ENCODE measurements at places on chromosomes 1 and 21.

DNA sequence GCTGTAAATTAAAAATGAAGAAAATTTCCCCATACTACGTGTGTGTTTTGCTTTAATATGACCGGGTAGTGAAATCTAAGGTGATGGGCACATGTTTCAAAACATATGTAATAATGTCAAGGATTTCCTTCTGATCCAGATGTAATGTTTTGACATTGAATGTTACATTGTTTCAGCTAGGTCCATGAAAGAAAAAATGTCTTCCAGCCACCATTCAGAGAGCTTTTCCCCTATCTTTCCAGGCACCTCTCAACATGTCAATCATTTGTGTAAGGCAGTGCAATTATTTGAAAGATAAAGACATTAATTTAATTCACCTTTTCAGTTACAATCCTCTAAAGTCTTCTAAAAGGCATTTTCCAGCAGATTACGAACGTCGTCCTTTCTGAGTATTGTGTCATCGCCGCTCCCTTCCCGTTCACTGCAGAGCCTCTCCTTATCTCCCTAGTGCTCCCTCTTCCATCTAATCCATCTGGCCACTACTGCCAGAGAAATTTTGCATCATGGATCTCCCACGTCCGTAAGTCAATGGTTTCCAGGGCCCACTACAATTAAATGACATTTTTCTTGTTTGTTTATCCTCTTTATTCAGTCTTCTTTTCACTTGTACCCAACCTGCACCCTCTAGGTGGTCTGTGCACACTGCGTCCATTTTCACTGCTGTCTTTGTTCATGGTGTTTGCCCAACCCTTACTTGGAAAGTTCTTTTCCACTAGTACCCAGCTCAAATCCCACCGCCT is 1.3 kb upstream of the VAMP3 start:
- no peak for DNase-seq

DNA sequence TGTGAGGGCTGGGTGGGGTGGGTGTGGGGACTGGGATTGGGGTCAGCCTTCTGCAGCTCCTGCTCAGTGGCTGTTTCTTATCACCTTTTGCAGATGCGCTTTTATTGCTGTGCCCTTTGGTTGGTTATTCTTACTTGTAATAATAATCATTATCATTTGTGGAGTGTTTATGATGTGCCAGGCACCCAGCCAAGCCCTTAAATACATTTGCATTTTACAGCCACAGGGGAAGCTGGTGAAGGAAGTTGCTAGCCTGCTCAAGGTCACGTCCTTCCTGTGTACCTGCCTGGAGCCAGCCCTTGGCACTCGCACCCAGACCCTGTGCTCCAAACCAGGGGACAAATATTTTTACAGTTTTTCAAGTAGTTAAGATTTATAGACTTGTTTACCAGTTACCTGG is 144.0 kb downstream of the PGBD5 start:
- DNase-seq, result no peak

DNA sequence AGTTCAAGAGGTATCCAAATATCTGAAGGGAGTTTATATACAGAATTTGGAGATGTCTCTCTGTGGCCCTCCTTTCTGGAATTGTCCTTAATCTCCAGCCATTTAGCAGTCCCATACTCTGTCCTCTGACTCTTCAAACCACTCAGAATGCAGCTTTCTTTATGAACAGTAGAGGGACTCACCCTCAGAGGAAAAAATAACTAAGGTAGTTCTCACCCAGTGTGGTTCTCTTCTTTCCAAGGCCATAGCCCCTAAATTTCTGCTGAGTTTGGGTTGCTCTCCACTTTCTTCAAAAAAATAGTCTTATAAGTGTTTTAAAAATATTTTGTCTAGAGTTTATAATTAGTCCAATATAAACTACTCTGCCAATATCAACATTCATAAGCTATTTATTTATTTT is 369.7 kb downstream of the MATN1 start:
- DNase-seq, result no peak

DNA sequence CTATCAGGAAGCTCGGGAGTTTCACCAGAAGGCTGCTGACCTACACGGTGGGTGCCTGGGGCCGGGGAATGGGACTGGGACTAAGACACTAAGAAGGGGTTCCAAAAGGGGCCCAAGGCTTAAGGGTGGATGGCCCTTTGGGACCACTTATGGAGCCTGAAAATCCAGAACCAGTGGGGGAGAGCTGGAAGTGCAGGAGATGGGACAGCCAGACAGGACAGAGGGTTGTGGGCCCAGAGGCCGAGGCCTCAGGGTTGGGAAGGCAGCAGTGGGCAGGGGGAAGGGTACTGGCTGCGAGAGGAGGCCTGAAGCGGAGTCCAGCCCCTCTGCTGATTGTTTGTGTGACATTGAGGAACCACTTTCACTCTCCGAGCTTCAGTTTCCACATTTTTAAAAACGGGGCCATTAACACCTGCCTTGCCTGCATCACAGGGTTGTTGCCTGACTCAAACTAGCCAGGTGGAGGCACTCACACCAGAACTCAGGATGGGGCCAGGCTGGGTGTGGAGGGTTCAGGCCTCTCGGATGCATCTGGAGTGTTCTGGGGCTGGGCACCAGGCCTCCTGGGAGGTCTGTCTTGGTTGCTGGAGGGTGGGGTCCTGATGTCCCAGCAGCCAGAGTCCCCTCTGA is 3.0 kb downstream of the TTC24 start:
- DNase-seq, result no peak

DNA sequence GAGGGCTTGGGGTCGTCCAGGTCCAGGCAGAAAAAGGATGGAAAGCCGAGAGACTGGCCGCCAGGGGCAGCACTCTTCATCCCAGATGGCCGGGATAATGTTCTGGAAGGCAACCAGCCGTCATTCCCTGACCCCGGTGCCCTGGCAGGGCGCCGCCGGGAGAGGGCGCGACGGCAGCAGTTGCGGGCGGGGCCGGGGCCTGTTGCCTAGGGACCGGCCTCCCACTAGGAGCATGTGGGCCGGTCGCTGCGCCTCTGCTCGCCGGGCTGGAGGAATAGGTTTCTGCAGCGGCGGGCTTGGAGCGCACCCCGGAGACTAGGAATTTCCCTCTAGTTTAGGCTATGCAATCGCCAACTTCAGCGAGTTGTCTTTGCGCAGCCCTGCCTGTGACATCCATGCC is 11.0 kb downstream of the DMRTB1 start:
- DNase-seq, result no peak

GRCh38 chr1:11729155-11729497 is 6.8 kb upstream of the AGTRAP start:
- no peak for DNase-seq

DNA sequence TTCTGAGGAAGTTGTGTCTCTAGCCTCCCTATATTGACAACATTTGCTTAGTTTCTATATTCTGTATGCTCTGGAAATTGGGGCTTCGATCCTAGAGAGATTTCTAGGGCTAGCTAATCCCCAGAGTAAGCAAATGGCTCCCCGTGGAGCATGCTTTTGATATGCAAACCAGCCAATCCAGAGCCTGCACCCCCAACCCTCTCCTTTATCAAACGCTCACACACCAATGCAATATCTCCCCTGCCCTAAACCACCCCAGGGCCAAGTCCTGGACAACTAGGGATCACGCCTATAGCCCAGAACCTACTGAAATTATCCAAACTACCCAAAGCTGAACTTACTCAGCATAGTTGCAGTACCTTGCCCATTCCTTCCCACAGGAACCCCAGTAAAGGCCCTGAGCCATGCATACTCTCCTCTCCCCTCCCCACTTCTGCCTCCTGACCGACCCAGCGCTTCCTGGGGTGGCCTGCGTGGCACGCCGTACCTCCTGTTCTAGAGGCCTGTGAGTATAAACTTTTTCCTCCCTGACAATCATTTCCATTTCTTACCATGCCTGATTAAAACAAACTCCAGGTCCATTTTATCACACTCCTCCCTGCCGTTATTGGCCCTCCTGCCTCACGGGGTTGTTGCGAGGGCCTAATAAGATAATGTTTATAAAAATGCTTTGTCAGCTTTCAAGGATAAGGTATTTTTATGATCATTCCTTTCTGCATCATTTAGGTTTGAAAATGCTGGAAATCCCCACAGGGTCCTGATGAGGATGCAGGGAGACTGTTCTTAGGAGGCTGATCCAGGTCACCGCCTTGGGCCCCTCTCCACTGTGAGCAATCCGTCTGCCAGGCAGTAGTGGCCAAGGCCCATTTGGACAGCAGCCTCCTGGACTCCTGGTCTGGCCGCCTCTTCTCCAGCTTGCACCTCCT is 102.7 kb downstream of the TENT5C start:
- no peak for DNase-seq

- DNase-seq, result no peak
These were observed 346.2 kb upstream of the ZRANB2 start for GRCh38 chr1:71427066-71427465.

GRCh38 chr1:12173631-12174121 is 6.9 kb downstream of the TNFRSF1B start:
- DNase-seq, result no peak

- no peak for DNase-seq
These were observed 15.9 kb upstream of the FASLG start for GRCh38 chr1:172642970-172643369.

DNA sequence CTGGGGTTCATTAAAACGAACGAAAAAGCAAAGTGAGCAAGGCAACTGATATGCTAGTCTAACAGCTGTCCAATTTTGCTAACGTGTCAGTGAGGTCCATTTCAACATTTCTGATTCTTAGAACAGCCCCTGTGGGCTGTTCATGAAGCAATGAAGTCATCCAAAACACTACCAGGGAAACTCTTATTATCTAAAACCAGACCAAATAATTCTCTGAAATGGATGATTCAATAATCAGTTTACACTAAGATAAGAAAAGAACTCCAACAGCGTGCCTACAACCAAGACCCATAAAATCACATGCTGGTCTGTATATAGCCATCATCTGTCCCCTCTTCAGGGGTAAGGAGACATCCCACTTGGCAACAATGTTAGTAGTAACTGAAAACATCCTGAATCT is 122.7 kb downstream of the TGFBR3 start:
- no peak for DNase-seq

DNA sequence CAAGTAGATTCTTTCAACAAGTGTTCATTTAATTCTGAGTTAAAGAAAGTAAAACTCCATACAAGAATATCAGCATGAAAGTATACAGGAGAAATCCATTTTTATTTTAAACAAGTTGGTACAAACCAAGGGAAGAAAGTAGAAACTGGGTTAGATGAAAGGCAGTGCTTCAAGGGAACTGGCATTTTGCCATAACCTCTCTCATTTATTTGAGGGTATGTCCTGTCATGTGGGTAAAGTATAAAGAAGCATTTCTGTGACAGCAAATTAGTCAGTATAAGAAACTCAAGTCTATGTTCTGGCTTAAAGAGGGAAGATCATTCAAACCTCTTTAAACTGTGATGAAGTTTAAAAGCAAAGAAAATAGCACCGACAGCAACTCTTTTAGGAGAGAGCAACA is 32.0 kb downstream of the OLFM3 start:
- DNase-seq, result no peak

DNA sequence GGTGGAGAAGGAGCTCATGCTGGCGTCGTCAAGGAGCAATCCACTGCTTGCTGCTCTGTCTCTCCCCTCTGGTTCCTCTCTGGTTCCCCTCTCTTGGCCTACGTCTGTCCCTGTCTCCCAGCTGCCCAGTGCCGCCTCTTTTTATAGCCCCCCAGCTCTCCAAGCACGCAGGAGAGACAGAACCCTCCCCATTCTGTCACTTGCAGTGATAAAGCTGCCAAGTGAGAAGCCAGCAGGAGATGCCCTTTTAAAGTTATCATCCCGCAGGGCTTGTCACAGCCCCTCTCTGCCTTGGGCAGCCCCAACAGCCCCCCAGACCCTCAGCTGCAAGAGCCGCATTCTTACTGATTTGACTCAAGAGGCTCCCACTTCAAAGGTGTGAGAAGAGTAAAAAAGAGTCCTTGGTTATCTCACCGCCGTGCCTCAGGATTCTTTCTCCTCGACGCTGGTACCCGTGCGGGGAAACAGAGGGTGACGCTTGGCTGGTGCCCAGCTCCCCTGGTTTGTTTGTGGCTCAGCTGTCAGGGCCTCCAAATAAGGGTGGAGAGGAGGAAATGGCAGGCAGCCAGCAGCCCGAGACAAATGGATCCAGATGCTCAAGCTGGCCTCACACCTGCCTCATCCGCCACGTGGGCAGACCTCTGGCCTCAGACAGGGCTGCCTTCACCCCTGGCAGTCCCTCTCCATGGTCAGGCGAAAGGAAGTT is at the start of gene NPPA:
Gene NPPA (minus strand): TSS at position 117 of the 706 bp plus-strand sequence. CDS start 99 bp downstream, at position 18.
- peak; percentile 71 for DNase-seq

- DNase-seq, result no peak
These were observed 1028.3 kb upstream of the B3GALT2 start for GRCh38 chr1:194214735-194215134.

GRCh38 chr1:183180218-183180617 is 5.8 kb upstream of the LAMC2 start:
- no peak for DNase-seq

DNA sequence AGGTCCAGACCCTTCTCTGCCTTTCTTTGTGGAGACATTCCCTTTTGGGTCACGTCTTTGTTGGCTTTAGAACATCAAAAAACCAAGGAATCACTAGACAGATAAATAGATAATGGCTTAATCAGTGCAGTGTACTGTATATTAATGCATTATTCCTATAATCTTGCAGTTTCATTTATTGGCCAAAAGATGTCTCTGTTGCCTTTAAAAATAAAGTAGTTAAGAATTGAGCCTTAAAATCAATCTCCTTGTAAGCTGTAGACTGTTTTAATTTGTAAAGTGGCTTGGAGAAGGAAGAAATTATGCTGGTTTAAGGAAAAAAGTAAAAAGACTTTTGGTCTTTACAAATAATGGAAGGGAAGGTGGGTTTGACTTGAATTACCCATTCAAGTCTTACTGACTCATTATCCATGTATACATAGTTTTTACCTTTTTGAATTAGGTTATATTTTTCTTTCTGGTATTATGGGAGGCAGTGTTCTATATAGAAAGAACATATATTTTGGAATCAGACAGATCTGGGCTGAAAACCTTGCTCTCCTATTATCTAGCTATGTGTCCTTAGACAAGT is 84.6 kb downstream of the VPS13D start:
- no peak for DNase-seq

DNA sequence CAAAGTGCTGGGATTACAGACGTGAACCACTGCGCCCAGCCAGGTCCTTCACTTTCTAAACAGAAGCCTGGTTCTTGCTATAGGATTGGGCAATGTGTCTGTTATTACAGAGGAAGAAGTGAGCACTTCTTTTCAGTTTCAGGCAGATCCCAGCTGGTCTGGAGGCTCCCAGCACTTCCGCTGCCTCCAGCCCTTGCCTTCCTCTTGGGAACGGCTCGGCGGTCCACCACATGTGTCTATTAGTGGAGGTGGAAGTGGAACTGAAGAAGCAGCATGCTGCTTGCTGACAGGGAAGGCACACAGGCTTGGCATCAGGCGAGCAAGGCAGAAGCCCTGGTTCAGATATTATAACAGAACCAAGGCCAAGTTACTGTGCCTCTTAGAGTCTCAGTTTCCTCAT is 17.0 kb downstream of the MKNK1 start:
- no peak for DNase-seq

Measured in NCI-H187 (cell line).